ENCODE measurements at places on chromosomes 6 and 20.
A peak's percentile ranks its signal among the peaks of the same experiment; 100 is the strongest.

- DNase-seq = no peak
Observed at GRCh38 chr6:120759570-120759969, 574.7 kb downstream of the TBC1D32 start.

DNA sequence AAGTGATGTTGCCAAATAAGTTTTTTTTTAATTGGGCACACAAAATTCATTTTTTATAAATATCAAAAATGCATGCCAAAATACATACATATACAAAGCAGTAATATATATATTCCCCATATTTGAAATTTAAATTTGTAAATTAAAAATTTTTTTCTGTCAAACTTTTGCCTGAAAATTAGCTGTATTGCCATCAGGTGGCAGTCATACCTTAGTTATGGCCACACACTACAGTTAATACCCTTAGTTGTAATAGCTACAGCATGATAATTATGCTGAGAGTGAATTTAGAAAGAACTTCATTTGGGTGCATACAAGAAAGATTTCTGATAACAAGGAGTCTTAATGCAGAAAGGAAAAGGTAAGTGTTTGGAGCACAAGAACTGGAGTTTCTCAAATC, 46.2 kb upstream of the SDHAF4 start:
- DNase-seq = peak; percentile 36

- DNase-seq = no peak
Observed at GRCh38 chr6:100137759-100138158, 143.7 kb upstream of the MCHR2 start.

DNA sequence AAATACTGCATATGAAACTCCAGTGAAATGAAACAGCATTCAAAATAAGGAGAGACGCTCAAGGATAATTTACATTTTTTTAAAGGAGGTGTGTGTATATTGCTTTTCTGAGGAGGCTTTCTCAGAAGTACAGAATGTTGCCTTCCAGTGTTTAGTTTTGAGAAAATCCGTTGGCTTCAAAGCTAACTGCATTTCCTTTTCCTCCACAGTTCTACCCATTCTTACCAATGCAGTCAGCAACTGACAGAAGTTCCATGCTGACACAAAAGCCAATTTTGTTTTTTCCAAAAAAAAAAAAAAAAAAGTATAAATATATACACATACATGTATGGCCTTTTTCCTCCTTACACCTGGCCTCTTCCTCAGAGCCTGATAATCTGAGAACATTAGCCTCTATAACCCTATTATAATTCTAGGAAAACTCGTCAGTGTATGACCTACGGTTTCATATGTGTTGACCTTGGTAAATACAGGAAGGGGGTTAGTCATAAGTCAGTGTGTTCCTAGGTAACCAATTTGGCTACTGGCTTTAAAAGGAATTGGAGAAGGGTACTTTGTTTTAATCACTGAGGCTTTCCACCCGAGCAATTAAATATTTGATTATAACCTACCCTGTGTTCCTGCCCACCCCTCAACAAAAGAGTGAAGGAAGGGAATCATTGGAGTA, 24.2 kb downstream of the MGME1 start:
- peak; percentile 57 for DNase-seq

- peak; percentile 18 for DNase-seq
Observed at GRCh38 chr6:118895859-118896258, 1.9 kb downstream of the ASF1A start.

- no peak for DNase-seq
Observed at GRCh38 chr6:37135835-37136694, 33.9 kb upstream of the PIM1 start.

- DNase-seq = no peak
Observed at GRCh38 chr6:10071631-10072220, 343.1 kb downstream of the TFAP2A start.

DNA sequence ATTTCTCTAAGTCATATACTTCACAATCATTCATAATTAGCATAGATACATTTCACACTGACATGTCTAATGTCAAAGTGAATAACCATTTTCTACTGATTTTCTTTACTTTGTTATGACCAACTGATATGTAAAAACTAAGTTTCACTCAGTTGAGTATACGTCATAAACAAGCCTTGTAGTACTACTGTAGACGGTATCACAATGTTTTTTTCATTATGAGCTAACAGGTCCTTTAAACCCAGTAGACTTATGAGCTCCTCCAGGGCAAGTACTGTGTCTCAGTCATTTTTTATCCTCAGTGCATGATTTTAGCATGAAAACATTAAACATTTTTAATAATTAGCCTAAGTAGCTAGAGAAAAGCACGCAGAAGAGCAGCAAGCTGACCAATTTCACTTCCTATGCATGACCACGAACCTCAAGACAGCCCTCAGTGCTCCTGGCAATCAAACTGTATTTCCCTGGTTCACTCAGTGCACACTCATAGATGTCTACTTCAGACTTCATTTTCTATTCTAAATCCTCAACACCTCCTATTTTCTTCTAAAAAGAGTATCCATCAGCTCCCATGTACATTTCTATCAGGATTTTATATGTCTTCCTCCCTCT, 32.0 kb upstream of the TFAP2D start:
- DNase-seq = no peak

DNA sequence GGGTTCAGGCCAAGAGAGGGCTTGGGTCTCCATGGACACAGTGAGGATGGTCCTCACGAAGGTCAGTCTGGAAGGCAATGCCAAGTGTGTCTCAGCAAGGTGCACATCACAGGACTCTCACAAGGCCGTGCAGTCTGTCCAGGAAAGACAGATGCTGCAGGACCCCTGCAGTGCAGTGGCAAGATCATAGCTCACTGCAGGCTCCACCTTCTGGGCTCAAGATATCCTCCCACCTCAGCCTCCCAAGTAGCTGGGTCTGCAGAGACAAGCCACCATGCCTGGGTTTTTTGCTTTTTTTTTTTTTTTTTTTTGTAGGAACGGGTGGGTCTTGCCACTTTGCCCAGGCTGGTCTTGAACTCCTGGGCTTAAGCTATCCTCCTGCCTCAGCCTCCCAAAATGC, 26.4 kb downstream of the ZMYND8 start:
- DNase-seq = no peak

DNA sequence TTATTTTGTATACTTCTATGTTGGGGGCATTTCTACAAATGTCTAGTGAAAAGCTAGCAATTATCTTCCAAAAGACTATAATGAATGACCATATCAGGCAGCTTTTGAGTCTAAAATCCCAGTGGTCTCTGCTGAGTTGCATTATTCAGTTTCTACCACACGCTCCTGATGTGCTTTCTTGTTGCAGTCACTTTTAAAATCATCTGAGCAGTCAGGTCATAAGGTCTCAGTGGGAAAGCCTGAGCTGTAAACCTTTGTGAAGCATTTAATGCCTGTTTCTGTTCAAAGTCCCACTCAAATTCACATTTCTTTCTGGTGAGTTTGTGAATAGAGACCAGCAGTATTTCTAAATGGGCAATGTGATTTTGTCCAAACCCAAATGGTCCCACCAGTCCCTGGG, 1681.5 kb downstream of the HACE1 start:
- no peak for DNase-seq

- DNase-seq = no peak
Observed at GRCh38 chr20:47500554-47500953, 1.1 kb upstream of the NCOA3 start.

DNA sequence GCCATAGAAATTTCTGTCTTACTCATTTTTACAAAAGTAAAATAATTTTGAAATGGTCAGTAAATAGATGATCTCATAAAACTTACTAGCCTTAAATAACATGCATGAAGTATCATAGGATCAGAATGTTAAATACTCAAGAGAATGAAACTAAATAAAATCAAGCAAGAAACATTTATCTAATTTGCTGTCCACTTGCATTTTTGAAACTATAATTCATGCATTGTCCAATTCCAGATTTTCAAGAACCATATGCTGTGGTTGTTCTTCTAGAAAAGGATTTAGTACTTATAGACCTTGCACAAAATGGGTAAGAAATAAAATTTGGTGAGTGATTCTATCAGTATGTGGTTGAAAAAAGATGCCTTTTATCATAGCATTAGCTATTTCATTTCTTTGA, 107.0 kb downstream of the STXBP5 start:
- no peak for DNase-seq

GRCh38 chr20:47113362-47114109, 218.9 kb downstream of the EYA2 start:
- peak; percentile 30 for DNase-seq

DNA sequence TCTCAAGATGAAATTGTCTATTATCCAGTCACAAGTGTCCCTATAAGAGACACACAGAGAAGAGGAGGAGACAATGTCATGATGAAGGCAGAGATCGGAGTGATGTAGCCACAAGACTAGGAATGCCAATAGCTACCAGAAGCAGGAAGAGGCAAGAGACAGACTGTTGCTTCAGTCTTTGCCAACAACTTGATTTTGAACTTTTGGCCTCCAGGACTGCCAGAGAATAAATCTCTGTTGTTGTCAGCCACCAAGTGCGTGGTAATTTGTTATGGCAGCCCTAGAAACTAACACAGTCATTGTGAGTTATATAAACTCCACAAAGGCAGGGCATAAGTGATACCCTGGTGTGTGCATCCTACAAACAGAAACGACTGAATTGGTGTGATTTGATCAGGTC, 517.0 kb downstream of the BTBD3 start:
- DNase-seq = no peak

- DNase-seq = no peak
Observed at GRCh38 chr6:7562769-7563168, 21.3 kb downstream of the DSP start.

DNA sequence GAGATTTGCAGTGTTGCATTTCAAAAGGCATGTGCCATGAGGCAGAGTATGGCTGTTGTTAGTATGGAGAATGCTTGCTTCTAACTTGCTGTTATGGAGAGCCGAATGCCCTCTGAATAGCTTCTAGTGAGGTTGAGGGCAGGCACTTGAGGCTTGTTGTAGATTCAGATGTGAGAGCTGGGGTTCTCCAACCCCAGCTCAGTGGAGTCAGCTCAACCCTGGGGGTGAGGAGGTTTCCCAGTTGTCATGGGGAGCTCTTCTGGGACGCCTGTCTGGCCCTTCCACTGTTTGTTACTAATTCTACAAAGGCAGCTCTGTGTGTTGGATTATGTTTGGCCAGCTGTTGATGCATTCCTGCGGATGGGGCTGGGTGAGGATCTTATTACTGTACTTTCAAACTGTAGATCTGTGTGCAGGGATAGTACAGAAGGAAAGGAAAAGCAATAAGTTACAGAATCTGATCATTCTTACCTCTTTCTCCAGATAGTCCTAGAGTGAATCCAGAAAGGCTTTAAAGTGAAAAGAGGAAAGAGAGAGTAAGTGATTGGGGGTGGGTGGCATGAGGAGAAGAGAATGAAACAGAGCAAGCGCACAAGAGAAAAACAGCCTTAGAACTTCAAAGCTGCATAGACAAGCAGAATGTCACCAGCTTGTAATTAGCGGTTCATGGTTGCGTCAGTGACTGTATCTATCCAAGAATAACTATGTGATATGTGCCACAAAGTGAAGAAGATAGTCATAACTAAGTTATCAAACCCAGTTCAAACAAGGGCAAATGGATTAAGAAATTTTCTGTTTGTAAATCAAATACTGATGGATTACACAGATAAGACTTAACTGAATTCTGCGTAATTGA, 148.7 kb downstream of the PRL start:
- DNase-seq = peak; percentile 7

DNA sequence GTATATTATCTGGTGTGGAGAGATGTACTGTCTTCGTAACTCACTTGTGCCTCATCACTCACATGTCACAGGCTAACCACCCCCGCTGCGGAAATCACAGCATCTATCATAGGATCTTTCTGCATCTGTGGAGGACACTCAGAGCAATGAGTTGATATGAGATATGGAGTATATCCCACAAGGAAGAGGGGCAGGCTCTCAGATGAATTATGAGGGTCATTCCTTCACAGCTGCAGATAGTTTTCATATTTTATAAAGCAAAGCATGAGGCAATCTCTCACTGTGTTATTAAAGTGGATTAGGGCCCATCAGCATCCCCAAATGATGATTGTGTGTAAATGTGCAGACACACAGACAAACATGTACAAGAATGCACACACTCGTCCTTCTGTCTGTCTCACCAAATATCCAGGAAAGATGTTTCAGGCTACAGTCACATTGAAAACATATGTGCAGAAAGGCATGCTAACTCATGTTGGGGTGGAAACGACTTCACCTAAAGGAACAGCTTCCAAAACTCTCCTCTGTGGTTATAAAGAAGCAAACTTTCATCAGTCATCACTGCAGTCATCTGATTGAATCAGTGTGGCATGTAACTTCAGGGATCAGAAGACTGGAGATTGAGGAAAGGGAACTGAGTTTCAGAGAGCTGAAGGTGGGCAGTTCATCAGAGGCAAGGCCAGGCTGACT, 164.7 kb downstream of the FOXC1 start:
- DNase-seq = no peak

DNA sequence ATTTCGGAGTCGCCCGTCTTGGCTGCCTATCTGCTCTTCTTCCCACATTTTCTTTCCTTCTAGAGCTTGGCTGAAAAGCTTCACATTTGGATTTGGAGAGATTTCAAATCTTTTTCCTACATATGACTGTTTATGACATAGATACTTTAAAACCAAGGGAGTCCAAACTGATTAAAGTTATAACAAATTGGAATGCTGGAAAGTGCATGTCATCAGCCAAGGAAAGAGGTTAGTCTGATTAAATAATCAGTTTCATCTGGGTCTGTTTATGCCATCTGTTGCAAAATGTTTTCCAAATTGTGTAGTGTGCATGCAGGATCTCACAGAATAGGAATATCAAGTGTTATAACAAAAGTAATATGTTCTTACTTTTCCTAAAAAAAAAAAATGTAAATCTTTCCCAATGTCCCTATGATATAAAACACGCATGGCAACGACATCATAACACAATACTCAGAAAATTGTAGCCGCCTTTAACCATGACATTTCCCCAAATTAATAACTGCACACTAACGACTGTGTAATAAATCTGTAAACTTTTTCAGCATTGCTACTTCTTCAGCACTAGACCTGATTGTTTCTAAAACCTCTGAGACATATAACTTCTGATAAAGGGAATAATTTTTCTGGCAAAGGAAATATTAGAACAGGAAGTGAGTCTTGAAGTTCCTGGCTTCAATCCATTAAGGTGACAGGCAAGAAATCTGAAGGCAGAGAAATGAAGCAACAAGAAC, 230.2 kb upstream of the FOXQ1 start:
- DNase-seq = peak; percentile 24

DNA sequence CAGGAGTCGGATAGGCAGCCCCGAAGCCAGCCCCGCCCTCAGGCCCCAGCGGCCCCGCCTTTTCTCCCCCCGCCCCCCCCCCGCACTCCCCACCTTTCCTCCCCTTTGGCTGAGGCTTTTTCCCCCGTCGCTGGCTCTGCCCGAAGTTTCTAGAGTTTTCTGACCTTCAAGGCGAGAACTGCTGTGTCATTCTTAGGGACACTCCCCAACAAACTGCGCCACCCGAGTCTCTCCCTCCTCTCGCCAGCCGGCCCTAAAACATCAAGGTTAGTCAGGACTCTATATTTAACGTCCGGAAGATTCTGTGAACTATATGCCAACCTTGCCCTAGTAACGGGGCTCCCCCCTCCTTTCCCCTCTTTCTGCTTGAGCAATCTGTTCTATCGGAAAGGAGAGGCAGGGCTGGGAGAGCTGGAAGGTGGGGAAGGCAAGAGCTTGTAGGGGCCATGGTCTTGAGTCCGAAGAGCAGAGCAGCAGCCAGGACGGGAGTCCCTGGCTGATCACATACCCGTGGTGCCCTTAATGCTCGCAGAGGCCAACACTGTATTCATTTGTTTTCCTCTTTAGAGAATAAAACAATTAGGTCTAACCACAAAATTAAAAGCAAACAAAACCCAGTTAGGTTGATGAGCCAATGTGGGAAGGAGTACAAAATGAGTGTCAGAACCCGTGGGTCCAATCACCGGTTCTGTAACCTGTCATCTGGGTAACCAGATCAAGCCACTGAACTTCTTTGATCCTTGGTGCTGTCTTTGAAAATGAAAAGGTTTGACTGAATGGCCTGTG, 5.3 kb upstream of the HSPA1B start:
- DNase-seq = peak; percentile 85

GRCh38 chr6:1337791-1338190, 25.9 kb downstream of the FOXQ1 start:
- DNase-seq = no peak

Measured in ELR (cell line).